Head of caudate nucleus (tissue), 42 donors: ENCODE measurements at places on chromosomes 4 and X.
A peak's percentile ranks its signal among the peaks of the same experiment; 100 is the strongest.

GRCh38 chr4:17316566-17316965 lies 195.3 kb downstream of the QDPR start:
- no peak for DNase-seq

GRCh38 chr4:41006141-41006540 lies 208.2 kb downstream of the APBB2 start:
- DNase-seq = no peak

DNA sequence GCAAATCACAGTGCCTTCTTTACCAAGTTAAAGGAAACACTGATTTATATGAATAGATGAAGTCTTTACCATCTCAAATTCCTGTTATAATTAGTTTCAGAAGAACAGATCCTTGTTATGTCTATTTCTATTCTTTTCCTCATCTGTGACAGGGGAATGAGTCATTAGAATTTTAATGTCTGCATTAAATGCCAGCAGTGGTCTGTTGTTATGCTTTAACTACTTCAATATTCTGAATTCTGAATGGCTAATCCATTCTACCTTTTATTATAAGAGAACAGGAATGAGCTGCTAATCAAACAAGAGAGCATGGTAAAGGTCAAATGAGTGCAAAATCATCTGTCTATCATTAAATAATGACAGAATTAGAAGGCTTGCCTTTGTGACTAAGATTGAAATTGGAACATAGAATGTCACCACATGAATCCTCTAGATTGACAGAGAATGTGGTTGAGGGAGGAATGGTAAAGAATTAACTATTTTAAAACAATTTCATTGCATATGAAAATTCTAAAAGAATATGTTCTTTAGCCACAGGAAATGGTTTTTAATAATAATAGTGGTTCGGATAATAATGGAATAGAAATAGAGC lies 935.5 kb downstream of the ADGRL3 start:
- no peak for DNase-seq

GRCh38 chr4:69713593-69713992 lies 46.8 kb downstream of the SULT1B1 start:
- no peak for DNase-seq

- DNase-seq = peak; percentile 45
Observed at GRCh38 chrX:103215425-103215991, 600 bp downstream of the BEX4 start.

GRCh38 chrX:123425471-123425870 lies 241.4 kb downstream of the GRIA3 start:
- no peak for DNase-seq

GRCh38 chrX:18886005-18886343 lies 97.9 kb downstream of the PHKA2 start:
- DNase-seq = no peak

DNA sequence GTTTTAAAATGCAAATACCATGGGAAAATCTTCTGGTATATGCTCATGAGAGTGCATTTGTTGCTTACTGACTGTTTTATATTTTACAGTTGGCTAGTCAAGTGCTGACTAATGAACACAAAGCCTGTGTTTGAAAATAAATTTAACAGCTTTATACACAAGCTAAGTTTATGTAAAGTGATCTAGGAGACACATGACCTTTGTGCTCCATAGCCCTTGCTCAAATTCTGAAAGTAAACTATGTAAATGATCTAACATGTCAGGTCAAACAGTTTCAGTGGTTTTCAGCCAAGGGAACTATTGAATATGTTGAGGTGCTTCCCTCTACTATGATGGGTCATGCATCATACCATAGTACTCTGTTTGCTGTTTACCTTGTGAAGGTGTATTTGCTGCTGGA lies 36.7 kb downstream of the DIAPH2 start:
- no peak for DNase-seq

DNA sequence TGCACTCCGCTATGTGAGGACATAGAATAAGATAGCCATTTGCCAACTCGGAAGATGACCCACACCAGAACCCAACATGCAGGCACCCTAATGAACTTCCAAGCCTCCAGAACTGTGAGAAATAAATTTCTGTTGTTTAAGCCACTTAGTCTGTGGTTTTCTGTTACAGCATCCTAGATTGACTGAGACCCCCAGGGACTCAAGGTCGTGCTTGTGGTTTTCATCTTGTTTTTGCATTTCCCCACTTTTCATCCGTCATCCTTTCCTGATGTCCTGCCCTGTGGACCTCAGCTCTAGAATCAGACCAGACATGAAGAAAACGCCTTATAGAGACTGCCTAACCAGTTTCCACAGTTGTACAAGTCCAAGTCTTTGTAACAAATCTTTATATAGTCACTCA lies 54.4 kb downstream of the MCUB start:
- no peak for DNase-seq

- DNase-seq = no peak
Observed at GRCh38 chr4:56229947-56230346, 157.3 kb downstream of the AASDH start.

DNA sequence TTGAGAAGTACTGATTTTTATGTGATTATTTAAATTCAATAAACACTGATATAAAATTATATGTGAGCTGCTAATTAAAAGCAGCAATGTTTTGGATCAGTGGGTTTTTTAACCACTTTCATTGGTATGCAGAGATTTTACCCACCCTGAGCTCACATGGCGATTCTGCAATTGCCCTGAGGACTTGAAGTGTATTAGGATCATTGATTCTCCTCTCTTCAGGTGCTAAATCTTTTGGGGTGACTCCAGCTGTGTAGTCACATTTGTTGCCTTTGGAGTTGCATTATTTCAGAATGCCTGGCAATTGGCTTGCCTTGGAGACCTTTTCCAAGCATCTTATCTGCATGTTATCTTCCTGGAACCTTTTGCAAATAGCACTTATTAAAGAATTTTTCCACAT lies 51.3 kb downstream of the UGT8 start:
- no peak for DNase-seq

- DNase-seq = no peak
Observed at GRCh38 chrX:40922307-40922706, 162.9 kb upstream of the USP9X start.

- no peak for DNase-seq
Observed at GRCh38 chrX:155766321-155766720, 114.8 kb upstream of the VAMP7 start.

DNA sequence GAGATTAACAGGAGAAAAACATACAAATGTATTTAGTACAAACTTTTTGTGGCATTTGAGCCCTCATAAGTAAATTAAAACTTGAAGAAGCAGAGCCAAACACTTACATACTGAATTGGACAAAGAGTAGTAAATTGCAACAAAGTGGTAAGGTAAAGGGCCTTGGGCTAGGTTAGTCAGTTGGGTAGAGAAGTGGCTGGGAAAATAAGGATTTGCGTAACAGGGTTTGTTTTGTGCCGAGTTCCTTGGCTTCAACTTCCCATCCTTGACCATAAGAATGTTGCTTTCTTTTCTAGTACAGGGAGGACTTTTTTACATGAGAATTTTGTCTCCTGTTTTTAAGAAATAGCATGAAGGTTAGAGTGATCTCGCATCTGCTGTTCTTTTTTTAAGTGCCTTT lies 33.3 kb upstream of the DSPP start:
- DNase-seq = no peak

- DNase-seq = no peak
Observed at GRCh38 chr4:144799486-144799885, 153.5 kb downstream of the HHIP start.

GRCh38 chrX:45351478-45351877 lies 150.8 kb upstream of the DIPK2B start:
- no peak for DNase-seq

- DNase-seq = no peak
Observed at GRCh38 chr4:189504220-189504619, 436.5 kb upstream of the FRG1 start.

GRCh38 chr4:180688480-180688879 lies 1554.7 kb upstream of the TENM3 start:
- no peak for DNase-seq

DNA sequence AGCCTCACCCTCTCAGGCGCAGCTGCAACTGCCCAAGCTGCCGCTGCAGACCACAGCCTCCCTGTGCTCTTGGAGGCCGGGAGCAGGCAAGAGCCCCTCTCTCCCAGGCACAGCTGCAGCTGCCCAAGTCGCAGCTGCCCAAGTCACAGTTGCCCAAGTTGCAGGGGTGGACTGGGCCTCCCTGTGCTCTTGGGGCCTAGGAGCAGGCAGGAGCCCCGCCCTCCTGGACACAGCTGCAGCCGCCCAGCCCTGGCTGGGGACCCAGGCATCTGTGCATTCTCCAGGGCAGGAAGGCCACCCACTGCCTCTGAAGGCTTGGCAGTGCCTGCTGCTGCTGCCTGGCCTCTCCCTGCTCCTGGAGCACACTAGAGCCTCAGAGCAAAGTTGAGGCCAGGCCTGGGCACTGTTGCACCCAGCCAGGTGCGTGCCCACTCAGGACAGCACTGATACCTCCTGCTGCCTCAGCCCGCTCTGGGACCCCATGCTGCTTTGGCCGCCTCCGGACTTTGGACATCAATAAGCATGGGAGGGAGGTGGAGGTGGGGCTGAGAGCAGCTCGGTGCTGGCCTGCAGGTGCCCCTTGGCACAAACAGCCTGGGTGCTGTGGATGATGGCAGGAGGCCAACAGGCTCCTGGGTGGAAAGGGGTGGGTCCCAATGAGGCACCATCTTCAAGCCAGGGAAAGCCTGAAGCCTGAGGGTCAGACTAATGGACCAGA lies 247.5 kb downstream of the PDGFC start:
- no peak for DNase-seq

- DNase-seq = peak; percentile 21
Observed at GRCh38 chr4:7244751-7245320, 52.5 kb downstream of the SORCS2 start.

GRCh38 chrX:139158256-139158655 lies 372.3 kb upstream of the F9 start:
- DNase-seq = no peak

GRCh38 chr4:89784686-89785231 lies 52.2 kb downstream of the SNCA start:
- no peak for DNase-seq

DNA sequence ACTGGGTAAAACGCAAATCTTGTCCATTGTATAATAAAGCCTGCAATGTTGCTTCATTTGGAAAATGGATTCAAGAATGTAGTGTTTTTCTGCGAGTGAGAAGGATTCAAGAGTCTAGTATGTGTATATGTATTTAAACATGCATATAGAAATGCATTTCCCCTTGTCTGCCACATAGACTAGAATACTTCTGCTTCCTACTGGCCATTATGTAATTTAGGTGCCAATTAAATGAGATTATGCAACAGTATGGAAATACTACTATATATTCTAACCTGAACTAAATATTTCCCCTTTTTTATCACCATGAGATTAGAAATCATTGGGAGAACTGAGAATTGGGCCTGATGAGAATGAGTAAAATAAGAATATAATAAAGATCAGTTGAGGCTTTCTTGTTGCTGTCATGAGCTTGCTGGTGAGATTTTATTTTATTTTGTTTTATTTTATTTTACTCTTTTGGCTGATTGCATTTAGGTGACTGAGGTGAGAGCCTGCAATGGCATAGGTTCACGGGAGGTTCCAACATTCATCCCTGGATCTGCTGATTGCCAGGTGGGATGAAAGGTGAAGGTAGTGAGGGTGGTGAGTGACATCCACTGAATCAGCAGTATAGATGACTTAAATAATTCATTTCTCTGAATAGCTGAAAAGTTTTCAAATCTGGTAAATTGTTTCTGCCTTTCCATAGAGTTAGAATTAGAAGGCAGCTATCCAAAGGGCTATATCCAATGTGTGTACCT lies 95.6 kb upstream of the SLC4A4 start:
- no peak for DNase-seq

DNA sequence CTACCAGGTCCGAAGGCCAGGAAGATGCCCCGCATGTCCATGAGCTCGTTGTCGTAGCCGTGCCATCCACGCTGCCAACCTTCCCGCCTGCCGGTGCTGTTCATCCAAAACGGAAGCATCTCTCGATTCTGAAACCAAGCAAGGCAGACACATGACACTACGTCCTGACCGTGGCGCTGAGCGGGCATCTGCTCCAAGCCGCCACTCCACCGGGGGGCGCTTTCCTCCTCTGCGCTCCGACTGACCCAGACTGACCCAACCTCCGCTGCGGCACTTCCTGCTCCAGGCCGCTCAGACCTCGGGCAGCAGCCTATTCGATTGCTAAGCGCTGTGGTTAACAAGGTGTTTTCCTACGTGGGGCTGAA lies 120.5 kb downstream of the ENPP6 start:
- DNase-seq = peak; percentile 71

DNA sequence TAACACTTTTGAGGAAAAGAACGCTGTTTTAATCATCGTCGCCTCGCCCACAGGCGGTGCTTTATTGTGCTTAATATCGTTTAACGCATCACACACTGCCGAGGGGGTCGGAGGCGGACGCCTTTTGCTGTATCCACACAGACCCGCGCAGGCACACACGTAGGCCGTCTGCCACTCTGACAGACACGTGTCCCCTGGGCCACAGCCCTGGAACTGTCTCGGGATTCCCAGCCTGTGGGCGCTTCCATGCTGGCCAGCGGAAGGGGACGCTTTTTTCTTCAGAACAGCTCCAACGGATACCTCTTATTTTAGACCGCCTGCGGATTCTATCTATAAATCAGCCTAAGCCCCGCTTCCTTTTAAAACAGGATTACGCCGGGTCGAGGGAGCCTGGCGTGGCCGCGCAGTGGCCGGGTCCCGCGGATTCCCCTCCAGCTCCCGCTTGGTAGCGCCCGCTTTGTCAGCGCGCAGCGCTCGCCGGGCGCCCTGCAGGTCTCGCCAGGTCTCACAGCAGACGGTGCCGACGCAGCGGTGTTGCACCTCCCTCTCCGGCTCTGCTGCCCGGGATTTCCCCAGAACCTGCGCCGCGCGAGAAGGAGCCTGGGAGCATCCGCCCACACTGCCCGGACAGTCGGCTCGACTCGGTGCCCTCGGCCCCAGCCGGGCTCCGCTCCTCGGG lies at the start of gene NOCT:
Gene NOCT, plus strand, starts transcription at position 513 of the 679 bp plus-strand sequence. CDS start 201 bp downstream, outside the sequence.
- DNase-seq = peak; percentile 90

GRCh38 chr4:107734120-107734519 lies 14.1 kb upstream of the PAPSS1 start:
- DNase-seq = no peak

GRCh38 chr4:30956916-30957315 lies 236.7 kb downstream of the PCDH7 start:
- no peak for DNase-seq

DNA sequence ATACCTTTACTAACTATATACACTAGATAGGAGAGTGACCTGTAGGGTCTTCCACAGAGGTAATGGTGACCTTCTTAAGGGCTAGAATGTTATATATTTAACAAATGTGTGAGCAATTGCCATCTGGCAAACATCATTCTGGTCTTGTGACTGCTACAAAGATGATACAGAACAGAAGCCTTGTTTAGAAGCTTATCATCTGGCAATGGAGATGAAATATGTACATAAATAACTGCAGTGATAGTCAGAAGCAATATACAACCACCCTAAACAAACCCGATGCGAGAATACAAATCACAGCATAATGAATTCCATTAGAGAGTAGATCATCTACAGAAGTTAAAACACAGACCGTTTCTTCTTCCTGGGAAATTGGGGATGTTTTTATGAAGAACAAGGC lies 952.7 kb upstream of the SLIT2 start:
- DNase-seq = no peak

- no peak for DNase-seq
Observed at GRCh38 chr4:124953486-124953885, 241.0 kb upstream of the ANKRD50 start.
